ENCODE measurements at places on chromosomes 13 and 19. TPM values are rescaled to one million over a fixed set of nuclear protein-coding genes. Genes with fewer than 3 reads are reported as not detected.

COL4A1 gene
- not detected for polyA plus RNA-seq

IGFL2 gene
- polyA plus RNA-seq = 0.36 TPM

DNA sequence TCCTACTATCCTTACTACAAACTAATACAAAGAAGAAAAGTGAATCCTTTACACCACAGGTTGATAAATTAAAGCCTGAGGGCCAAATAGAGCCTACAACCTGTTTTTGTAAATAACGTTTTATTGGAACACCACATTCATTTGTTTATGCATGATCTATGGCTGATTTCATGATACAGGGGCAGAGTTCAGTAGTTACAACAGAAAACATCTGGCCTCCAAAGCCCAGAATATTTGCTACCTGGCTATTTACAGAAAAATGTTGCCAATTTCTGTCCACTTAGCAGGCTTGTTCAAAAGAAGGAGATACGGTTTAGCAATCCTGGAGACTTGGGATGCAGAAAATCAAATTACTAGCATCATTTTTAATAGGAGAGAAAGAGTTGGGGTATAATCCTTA, 24.1 kb downstream of the DCT start:
- DNase-seq = no peak

DNA sequence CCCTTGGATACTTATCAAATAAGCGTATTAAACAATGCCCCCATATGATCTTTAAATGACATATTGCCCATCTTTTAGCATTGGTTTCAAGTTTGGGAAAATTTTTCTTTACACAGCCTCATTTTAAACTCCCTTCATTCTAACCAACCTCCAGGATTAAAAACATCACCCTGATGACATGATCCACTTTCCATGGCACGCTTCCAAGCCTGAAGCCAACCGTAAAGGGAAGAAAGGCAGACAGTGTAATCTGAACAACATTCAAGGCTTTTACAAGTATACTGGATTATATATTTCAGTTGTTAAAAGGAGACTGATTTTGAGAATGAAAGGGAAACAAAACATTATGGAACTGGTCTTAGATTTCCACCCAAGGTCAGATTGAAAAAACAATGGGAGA, 1721.9 kb downstream of the OLFM4 start:
- DNase-seq = no peak

DNA sequence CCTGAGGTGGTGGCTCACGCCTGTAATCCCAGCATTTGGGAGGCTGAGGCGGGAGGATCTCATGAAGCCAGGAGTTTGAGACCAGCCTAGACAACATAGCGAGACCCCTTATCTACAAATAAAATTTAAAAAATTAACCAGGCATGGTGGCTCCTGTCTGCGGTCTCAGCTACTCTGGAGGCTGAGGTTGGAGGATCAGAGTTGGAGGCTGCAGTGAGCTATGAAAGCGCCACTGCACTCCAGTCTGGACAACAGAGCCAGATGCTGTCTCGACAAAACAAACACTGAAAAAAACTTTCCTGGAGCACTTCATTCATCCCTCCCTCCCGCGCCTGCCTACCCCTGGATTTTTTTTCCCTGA, 665 bp upstream of the ATG4D start:
- no peak for DNase-seq

DNA sequence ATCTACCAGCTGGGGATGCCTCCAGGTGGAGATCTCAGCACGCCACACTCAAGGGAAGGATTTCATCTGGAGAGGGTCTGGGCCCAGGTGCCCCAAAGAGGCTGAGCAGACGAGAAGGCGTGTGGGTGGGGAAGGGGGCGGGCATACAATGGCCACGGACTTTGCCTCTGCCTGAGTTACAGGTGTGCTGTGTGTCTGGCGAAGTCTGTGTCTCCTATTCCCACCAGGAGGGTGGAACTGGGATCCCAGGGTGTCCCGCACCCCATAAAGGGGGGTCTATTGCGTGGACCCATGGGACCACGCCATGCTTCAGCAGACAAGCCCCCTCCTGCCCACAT, 3.6 kb downstream of the TLE2 start:
- no peak for DNase-seq

NR2F6 gene
- polyA plus RNA-seq = 2.2 TPM

DNA sequence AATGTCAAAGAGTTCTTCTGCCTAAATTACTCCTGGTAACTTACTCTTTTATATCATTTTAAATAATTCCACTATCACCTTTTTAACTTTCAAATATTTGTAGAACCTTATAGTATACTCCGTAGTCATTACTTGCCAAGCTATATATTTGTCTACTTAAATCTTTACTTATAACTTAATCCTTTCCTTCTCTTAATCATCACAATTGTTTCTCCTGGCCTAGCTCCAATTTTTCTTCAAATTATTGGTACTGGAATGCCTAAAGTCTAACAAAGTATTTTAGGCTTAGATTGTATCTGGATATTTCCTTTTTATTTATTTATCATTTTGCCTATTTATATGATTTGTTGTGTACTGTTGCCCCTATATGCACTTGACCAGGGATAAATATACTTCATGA, 109.5 kb downstream of the MZT1 start:
- DNase-seq = no peak

GRCh38 chr13:113035213-113035800, 66.3 kb downstream of the MCF2L start:
- DNase-seq = no peak

METTL21C gene
- polyA plus RNA-seq = not detected

- no peak for DNase-seq
These were observed 29.2 kb downstream of the NLRP5 start for GRCh38 chr19:56015756-56016155.

ADGRE3 gene
- polyA plus RNA-seq = not detected

- DNase-seq = no peak
These were observed 181.1 kb downstream of the DCT start for GRCh38 chr13:94298346-94298745.

GRCh38 chr13:75766636-75767035, 130.5 kb downstream of the LMO7 start:
- DNase-seq = no peak

- no peak for DNase-seq
These were observed 19.5 kb downstream of the CPT1C start for GRCh38 chr19:49710372-49710951.

DNA sequence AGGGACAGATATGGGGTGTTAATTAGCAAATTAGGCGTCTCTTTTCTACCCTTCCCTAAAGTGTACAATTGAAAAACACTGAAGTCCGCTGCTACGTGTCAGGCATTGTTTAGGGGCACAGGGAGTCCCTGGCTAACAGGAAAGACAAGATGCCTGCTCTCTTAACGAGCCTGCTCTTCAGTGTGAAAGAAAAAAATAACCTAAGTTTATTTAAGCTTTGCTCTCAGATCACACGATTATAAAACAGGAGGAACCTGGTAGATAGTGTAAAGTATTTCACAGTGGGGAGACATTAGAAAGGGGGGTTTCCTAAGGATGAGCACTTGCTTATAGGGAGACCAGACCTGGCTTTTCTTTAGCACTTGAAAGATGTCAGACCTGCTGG, 38.7 kb downstream of the IGFL2 start:
- DNase-seq = no peak

GRCh38 chr19:49685845-49686332, 3.5 kb upstream of the ADM5 start:
- DNase-seq = no peak

ZNF85 gene
- polyA plus RNA-seq = 10.4 TPM

DNA sequence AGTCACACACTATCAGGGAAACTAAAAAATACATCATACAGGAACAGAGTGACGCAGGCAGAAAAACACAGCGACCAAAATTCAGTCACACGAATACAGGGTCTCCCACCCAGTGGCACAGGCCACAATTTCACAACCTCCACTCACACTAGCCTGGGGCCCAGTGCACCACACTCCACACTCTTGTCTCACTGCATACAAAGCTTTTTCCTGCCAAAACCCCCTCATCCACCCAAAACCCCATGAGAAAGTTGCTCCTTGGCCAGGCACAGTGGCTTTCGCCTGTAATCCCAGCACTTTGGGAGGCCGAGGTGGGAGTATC, 1.2 kb downstream of the S1PR5 start:
- DNase-seq = no peak

DNA sequence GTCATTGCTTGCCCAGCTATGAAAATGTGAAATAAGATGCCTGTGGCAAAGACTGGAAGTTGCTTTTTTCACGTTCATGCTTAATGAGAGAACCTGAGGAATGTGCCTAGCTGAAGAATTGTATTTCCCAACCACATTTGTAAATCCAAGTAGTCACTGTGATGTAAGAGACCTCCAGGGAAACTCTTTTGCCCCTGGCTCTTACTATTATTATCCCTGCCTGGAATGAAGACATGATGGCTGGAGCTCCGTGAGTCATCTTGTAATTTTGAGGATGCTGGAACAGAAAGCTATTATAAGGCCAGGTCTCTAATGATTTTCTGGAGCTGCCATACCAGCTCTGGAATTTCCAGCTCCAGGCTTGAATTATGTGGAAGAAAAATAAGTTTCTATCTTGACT, 894.3 kb downstream of the DIAPH3 start:
- DNase-seq = no peak

- DNase-seq = no peak
These were observed 2.6 kb downstream of the VSIG10L start for GRCh38 chr19:51339313-51339686.

IGFL1 gene
- polyA plus RNA-seq = not detected

SOX1 gene
- polyA plus RNA-seq = not detected

GRCh38 chr13:98576200-98576945, 534 bp downstream of the STK24 start:
- peak; percentile 57 for DNase-seq

DNA sequence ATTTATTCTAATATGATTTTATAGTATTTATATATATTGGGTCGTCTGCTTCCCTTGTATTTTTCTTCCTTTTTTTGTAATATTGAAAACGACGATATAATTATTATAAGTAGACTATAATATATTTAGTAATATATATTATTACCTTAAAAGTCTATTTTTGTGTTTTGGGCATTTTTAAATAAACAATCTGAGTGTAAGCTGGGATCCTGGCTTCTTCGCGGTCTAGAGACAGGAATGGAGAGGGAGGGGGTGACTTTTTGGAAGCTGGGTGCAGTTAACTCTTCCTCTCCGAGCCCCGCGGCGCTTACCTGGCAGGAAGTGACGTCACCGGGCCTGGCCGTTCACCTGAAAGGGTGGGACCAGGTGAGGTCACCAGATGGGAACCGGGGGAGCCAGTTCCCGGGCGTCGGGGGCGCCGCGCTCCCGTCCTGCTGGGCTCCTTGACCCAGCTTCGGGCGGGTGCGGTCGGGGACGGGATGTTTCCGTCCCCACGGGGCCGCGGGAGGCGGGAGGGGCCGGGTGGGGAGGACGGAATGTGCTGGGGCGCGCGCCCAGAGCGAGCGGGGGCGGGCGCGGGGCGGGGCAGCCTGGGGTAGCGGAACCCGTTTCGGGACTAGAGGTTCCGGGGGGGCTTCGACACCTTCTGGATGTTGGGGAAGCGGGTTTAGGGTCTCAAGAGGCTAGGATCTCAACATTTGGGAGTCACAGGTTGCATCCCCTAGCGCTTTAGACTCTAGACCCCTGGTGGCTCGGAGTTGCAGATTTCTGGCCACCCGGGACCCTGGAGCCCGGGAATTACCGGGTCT, 2.8 kb downstream of the ZFP36 start:
- peak; percentile 91 for DNase-seq

FAM216B gene
- polyA plus RNA-seq = not detected

MRPL57 gene
- 70.8 TPM for polyA plus RNA-seq

DNA sequence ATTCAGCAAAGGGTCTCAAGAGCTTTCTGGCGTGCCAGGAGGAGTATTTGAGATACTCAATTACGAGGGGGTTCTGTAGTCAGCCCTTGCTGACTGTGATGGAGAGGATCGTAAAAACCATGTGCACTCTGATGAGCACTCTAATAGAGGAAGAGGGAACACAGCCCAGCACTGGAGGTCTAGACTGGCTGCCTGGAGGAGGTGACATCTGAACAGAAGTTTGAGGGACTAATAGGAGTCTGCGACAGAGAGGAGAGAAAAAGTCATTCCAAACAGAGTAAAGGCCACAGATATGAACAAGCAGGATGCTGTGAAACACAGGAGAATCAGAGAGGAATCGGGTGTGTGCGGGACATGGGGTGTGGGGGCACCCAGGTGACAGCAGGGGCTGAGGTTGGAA, 79.4 kb downstream of the DPF1 start:
- no peak for DNase-seq

DNA sequence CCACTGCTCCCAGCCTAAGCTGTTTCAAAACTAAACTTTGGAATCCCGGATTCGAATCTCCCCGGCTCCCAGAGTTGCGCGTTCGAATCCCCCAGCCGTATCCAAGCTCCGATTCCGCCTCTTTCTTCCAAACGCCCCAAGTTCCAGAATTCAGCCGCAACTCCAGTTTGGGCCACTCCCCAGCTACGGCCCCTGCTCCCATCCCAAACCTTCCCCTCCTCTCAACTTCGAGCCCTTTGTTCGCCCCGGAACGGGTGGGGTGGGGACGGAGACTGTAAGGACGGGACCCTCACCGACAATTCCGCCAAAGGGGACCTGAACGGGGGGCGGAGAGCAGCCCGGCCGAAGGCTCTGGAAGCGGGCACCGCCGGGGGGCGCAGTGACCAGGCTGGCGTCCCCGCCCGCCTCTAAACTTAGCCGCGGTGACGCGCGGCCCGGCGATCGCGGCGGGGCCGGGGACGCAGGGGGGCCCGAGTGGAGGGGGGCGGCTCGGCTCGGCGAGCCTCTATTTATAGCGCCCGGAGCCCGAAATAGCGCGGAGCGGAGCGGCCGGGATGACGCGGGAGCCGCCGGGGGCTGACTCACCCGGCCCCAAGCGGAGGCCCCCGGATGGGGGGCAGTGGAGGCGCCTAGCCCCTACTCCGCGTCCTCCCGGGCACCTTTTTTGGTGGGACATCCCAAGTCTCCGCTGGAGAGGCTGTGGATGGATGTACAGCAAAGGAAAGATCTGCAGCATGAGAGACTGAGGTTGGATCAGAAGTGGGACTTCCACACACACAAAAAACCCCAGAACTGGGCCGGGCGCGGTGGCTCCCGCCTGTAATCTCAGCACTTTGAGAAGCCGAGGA, 4.9 kb upstream of the ERCC1 start:
- no peak for DNase-seq

SIGLEC11 gene
- not detected for polyA plus RNA-seq

GRCh38 chr19:51125421-51126075, 842 bp downstream of the SIGLEC9 start:
- DNase-seq = no peak

GRCh38 chr19:31152906-31153305, 196.3 kb downstream of the TSHZ3 start:
- DNase-seq = no peak
